NCI-H2081 treated with DMSO at 0.1 percent for 48 hours (cell line): ENCODE measurements at places on chromosomes 6 and 20.

- DNase-seq = no peak
These were observed 3.3 kb downstream of the KCNQ2 start for GRCh38 chr20:63469019-63469712.

- DNase-seq = no peak
These were observed 36.3 kb upstream of the DACT2 start for GRCh38 chr6:168355716-168356522.

DNA sequence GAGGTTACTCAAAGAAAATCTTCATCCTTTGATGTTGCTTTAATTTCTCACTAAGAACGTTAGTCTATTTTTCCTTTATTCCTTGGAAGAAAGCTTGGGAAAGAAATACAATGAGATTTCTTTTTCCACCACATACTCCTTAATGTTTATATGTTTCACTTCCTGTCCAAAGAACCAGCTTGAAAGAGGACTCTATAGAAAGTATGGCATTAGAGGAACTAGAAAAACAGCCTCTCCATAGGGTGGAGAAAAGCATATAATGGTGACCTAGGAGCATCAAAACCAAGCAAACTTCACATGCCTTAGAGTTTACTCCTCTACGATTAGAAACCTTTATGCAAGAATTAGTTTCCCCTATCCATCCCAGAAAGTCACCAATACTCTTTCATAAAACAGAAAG, 131.1 kb downstream of the OPRM1 start:
- no peak for DNase-seq

GRCh38 chr6:35895560-35895959, 25.3 kb downstream of the SRPK1 start:
- no peak for DNase-seq

DNA sequence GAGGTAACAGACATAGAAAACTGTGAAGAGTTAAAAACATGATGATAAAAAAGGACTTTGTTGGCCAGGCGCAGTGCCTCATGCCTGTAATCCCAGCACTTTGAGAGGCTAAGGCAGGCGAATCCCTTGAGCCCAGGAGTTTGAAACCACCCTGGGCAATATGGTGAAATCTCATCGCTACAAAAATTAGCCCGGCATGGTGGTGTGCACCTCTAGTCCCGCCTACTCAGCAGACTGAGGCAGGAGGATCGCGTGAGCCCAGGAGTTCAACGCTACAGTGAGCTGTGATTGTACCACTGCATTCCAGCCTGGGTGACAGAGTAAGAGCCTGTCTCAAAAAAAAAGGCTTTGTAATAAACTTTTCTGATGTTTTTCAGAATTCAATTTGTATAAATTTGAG, 60.1 kb downstream of the GFOD1 start:
- no peak for DNase-seq

- no peak for DNase-seq
These were observed 52.9 kb upstream of the UFL1 start for GRCh38 chr6:96468681-96469224.

DNA sequence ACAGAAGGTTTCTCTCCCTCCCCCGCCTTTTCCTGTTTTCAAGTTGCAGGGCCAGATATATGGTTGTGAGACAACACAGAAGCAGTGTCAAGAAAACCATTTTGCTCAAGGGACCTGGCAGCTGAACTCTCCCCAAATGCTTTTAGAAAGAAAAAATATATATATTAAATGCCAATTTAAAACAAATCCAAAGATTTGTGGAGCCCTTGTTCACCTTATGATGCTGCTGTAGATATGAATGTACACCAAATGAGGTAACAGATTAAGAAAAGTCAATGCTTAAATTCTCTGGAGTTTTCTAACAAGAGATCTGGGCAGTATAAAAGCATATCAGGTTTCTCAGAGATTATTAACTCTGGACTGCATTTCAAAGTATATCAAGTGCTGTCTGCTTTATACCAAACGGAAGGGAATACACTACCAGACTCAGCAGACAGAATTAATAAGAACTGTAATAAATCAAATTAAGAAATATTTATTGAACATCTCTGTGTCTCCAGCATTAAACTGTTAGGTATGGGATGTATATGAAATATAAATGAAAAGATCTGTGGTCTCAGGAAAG, 357.5 kb downstream of the HDGFL1 start:
- DNase-seq = no peak

DNA sequence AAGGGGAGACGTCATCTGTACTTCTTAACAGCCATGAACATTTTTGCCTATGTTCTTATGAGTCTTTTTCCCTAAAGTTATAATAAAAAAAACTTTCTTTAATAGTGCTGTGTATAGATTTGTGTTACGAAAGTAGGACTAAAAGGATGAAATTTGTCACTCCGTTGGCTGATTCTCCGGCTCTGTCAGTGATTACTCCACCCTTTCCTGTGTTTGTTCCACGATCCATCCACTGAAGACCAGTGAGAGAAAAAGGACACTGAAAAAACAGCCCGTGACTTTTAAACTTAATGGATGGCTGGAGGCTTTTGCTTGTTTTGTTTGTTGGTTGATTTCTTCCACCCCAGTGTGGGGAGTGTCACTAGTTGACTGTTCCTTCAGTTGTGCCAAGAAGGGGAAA, 232.0 kb upstream of the NOX3 start:
- no peak for DNase-seq
